ENCODE measurements at places on chromosomes 16 and 17. TPM values are rescaled to one million over a fixed set of nuclear protein-coding genes. Genes with fewer than 3 reads are reported as not detected.

Gene ACSM3
- total RNA-seq: 1.1 TPM

Gene SLC2A4
- total RNA-seq: under 0.01 TPM

DNA sequence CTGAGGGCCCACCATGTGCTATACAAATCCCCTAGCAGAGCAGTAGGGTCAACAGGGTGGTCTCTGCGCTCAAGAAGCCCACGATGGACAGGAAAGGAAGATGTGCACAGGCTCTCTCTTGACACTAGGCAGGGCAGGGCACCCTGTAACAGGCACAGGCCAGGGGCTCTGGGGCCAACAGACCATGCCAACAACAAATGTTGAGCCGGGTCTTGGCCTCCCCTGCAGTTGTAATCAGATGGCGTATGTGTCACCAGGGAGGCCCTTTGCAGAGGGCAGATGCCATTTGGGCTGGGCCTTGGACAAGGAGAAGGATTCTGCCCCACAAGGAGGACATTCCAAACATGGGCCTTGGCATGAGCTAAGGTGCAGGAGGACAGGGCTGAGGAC is 5.3 kb downstream of the TRPV1 start:
- peaks cover 8% of the 10 kb centered on the region for H3K36me3 ChIP-seq
- peak; percentile 54 for DNase-seq
- no peak overlapping the region for H3K27ac ChIP-seq
- peaks cover 4% of the 10 kb centered on the region for H3K4me1 ChIP-seq

GRCh38 chr17:55398689-55399088 is 22.9 kb downstream of the MMD start:
- no peaks in the 10 kb centered on the region for H3K4me1 ChIP-seq
- no peak overlapping the region for H3K27ac ChIP-seq
- H3K36me3 ChIP-seq: peaks cover 17% of the 10 kb centered on the region
- no peak overlapping the region for H3K4me3 ChIP-seq
